ENCODE measurements at places on chromosomes 12 and 14. TPM values are rescaled to one million over a fixed set of nuclear protein-coding genes. Genes with fewer than 3 reads are reported as not detected.

DNA sequence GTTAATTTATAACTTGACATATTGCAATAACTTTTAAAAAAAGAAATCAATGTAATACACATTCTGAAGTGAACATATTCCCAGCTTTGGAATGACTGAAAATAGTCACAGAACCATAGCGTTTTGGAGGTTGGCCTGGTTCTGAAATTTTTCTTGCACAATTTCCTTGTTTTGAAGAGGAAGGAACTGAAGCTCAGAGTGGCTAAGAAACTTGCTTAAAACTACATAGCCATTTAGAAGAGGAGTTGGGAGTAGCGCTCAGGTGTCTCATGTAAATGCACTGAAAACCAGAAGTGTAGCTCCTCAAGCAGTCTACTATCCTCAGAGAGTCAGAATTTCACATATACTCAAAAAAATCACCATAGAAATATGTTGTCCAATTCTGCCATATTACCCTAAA is 41.2 kb downstream of the SLC38A1 start:
- no peak for DNase-seq

The GNB3 gene
- polyA plus RNA-seq, result 5.3 TPM

DNA sequence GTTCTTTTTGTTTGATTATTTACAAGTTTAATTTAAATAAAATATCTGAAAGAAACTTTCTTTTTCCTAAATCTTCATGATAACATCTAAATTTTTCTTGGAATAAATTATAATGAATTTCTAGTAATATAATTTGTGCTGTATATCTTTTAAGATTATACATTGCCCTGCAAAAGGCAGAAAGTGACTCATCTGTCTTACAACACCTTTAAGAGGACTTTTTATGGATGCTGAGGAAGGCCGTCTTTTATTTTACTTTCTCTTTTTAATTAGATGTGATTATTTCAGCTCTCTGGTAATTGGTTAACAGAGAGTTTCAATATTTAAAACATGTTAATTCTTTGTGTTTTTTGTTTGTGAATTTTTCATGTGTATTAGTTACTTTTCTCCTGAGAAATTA is 598.4 kb downstream of the RPL10L start:
- DNase-seq, result no peak

The FOXG1 gene
- not detected for polyA plus RNA-seq

The UNC79 gene
- polyA plus RNA-seq, result 0.02 TPM

- DNase-seq, result no peak
These were observed 13.5 kb upstream of the TAS2R46 start for GRCh38 chr12:11075642-11076041.

GRCh38 chr14:73231981-73232851 is 5.1 kb upstream of the PAPLN start:
- DNase-seq, result no peak

DNA sequence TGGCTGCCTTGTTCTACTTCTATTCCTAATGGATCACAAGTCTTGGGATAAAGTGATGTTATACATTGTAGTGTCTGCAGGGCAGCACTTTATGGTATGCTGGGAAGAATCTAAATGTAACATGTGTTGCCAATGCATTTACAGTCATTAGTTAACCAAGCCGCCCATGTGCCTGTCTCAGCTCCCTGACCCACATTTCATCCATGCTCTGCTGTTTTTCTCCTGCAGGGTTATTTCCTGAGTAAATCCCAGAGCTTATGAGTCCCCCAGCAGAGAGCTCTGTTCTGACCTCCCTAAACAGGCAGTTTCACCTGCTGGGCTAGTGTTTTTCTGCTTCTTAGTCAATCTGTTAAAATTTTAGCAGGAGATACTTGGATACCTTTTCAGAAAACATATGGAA is 4.4 kb upstream of the TMTC2 start:
- DNase-seq, result no peak

The PABPN1 gene
- 143 TPM for polyA plus RNA-seq

The TAS2R8 gene
- not detected for polyA plus RNA-seq

GRCh38 chr12:2453761-2454090 is 341.0 kb upstream of the FKBP4 start:
- DNase-seq, result no peak

Data from BJ (cell line).